Activated CD8-positive, alpha-beta memory T cell treated with anti-CD3 and anti-CD28 coated beads for 4 hours (primary cell): ENCODE measurements at places on chromosomes 12 and 14.

DNA sequence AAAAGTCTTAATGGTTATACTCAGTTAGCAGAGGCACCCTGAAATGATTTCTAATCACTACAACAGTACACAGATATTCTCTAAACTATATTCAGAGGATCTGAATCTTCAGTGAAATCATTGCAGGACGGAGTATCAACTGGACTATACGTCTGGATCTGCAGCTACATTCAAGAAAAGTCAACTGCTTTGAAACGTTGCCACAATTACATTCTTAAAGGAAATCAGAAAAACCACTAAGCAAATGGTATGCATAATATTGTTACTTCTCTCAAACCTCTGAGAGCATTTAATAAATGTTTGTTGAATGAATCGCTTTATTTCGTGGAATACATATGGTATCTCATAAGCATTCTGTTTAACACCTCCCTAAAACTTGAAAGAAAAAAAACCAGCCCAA lies 67.4 kb downstream of the MED13L start:
- no peak for DNase-seq

GRCh38 chr14:20790464-20791116 lies 9.5 kb downstream of the RNASE6 start:
- no peak for DNase-seq

GRCh38 chr12:89918172-89918846 lies 209.7 kb upstream of the ATP2B1 start:
- DNase-seq, result no peak

GRCh38 chr12:727321-727720 lies 25.1 kb upstream of the WNK1 start:
- no peak for DNase-seq
